ENCODE measurements at places on chromosomes 2 and 18.

- DNase-seq: no peak
These were observed 553 bp downstream of the CNDP2 start for GRCh38 chr18:74496508-74497323.

- no peak for DNase-seq
These were observed 19.8 kb downstream of the HPCAL1 start for GRCh38 chr2:10322481-10322880.

DNA sequence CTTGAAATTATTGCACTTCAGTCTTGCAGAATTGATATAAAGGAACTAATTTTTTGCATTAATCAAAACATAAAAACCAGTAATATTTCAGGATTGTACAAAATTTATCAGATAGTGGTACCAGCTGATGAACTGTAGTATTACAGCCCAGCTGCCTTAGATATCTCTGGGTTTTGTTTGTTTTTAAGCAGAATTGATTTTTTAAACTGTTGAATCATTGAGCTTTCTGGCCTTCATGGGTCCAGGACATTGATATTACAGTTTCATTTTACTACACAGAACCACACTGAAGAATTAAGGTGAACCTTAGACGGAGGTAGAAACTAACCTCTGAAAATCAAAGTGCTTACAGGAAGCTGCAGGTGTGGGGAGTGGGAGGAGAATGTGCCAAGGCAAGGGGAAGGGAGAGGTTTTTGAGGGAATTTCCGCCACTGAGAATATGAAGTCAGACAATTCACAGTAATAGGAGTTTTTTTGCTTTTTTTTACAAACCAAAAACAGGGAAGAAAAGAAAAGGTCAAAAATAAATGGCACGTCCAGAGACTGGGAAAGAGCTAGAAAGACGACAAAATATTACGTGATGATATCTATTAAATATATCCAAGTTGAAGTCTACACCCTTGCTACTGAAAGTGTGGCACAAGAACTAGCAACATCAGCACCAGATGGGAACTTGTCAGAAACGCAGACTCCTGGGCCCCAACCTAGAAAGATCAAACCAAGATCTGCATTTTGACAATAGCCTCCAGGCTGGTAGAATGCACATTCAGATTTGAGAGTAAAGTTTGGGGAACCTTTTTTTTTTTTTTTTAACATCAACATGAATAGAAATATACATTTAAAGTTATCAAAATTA lies 40.8 kb upstream of the SPAG16 start:
- DNase-seq: no peak

GRCh38 chr2:219404291-219404910 lies 13.8 kb upstream of the DES start:
- no peak for DNase-seq

DNA sequence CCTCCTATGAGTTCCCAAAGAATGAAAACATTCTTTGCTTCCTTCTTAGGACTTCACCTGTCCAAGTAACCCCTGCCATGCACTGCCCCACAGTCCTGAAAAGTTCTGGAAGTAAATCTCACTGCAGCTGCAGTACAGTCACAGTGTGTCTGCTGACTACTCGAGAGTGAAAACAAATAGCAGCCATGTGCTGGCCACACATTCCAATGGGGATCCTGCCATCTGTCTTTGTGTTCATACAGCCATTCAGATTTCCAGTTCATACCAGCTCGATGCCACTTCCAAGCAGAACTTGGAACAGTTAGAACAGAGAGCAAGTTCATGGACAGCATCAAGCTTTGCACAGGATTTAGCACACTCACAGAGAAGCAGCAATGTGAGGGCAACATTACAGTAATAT lies 629.9 kb upstream of the ACVR2A start:
- no peak for DNase-seq

- DNase-seq: no peak
These were observed 67.0 kb downstream of the MAP4K3 start for GRCh38 chr2:39370101-39370500.

All from astrocyte of the cerebellum (primary cell).